ENCODE measurements at places on chromosomes 7 and 10.

DNA sequence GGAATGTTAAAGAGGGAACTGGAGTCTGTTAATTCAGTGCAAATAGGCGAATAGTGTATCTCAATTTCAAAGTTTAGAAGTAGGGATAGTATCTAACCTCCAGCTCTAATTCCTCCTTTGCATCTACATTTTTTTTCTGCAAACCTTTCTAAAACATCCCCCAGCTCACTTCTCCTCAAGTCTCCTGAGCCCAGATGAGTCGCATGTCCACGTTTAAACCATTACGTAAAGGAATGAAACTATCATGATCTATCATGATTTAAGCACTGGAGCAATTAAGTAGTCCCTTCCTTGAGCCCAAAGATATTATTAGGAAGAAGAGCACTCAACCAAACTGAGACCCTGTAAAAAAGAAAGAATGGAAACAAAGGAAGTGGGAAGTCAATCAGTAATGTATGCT, 29.9 kb downstream of the GPR22 start:
- DNase-seq, result no peak

- peak; percentile 75 for DNase-seq
Observed at GRCh38 chr10:24821986-24822385, 98.3 kb upstream of the ARHGAP21 start.

DNA sequence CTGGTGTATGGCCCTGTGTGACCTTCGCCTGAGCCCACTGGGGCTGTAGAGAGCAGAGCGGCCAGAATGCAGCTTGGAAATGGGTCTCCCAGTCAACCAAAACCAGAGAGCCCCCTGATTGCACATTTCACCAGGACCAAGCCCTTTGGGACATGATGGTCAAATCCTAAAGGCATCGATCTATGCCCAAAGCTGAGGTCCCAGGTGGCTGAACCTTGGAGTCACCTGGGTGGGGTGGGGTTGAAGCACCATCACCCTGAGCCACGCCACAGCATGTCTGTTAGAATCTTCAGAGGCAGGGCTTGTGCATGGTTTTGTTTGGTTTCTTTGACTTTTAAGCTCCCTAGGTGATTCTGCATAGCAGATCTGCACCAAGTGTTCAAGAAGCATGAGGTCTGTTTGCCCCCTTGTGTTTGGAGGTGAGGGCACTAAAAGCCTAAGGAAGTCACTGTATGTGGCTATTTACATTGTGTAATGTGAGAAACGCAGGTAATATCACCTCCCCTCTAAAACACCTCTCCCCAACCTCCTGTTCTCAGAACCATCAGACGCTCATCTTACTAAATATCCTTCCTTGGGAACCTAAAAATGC, 9.6 kb downstream of the PKD1L1 start:
- DNase-seq, result no peak

DNA sequence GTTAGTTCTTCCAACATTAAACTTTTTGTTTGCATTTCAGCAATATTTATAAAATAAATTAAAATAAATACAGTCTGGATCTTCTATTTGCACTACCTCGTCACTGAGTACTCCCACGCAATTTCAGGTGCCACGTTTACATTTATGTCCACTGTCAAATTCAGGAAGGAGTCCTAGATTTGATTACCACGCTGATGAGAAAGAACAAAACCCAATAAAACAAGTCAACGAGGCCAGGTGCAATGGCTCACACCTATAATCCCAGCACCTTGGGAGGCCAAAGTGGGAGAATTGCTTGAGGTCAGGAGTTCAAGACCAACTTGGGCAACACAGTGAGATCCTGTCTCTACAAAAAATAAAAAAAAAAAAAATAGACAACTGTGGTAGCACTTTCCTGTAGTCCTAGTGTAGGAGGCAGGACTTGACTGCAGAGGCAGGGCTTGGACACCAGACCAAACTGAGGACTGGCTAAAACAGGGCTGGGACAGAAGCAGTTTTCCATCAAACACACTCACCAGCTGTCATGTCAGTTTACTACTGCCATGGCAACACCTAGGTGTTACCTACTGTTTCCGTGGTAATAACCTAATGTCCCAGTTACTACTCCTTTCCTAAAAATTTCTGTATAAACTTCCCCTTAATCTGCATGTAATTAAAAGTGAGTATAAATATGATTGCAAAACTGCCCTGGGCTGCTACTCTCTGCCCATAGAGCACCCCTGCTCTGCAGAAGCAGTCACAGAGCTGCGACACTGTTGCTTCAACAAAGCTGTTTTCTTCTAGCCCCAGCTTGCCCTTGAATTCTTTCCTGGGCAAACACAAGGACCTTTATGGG, 341.7 kb downstream of the PARD3 start:
- no peak for DNase-seq

DNA sequence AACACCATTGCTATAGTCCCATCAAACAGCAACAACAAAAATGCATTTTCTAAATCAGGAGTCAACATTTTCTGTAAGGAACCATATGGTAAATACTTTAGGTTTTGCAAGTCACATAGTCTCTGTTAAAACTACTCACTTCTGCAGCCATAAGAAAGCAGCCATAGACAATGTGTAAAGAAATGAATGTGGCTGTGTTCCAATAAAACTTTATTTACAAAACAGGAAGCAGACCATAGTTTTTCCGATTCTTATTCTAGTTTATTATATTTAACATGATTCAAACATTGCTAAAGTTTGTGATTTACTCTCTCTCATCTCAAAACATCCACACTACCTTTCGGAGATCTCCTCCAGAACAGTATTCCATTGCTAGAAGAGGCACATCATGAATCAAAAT, 6.9 kb downstream of the CHUK start:
- DNase-seq, result no peak

GRCh38 chr10:106217627-106218026, 946.9 kb downstream of the SORCS1 start:
- no peak for DNase-seq

DNA sequence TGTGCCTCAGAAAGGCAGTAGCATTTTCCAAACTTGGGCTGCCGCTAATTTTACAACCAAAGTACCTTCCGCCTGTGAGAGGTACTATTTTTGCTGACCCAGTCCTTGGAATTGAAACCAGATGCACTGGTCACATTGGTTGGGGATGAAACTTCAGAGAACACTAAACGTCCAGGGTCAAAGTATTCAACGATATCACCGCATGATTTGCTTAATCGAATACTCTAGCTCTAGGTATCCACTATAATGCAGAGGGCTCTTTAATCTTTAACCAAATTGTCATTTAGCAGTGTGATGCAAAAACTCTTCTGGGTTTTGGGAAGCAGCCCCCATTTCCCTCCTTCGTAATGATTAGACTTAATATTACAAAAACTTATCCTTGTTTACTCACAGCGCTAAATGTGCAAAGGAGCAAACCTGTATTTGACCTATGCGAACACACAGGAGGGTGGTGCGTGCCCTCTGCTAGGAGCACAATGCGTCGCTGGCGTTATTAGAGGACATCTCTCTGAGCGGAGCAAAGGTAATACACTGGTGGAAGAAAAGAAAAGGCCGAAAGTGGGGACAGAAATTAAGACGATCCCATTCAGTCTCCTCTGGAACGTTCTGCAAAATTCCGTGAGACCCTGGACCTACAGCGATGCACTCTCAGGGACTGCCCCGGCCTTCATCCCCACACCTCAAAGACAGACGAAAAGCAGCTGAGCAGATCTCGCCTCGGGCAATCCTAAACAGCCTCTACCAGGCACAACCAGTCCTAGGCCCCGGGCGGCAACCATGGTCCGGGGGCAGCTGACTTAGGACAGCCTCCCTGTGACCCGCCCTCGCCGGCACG, 916 bp upstream of the EEPD1 start:
- no peak for DNase-seq

- no peak for DNase-seq
Observed at GRCh38 chr7:28180364-28181147, at the start of gene JAZF1. Gene JAZF1, minus strand, starts transcription at chr7:28180795.

- DNase-seq, result no peak
Observed at GRCh38 chr7:159144758-159145489, at the start of gene VIPR2. Gene VIPR2, minus strand, starts transcription at chr7:159144867. Its CDS starts 96 bp downstream, at chr7:159144771.

- no peak for DNase-seq
Observed at GRCh38 chr10:71250842-71251241, 38.5 kb downstream of the UNC5B start.

- DNase-seq, result no peak
Observed at GRCh38 chr10:7810443-7810842, 7.9 kb upstream of the TAF3 start.

Data from foreskin fibroblast (primary cell).